Left colon (tissue), 2 donors: ENCODE measurements at places on chromosomes 3 and 15.
A peak's percentile ranks its signal among the peaks of the same experiment; 100 is the strongest.

GRCh38 chr15:101110681-101111569 lies 140.9 kb downstream of the CHSY1 start:
- DNase-seq = no peak

GRCh38 chr3:50168388-50168787 lies 13.3 kb downstream of the SEMA3F start:
- no peak for DNase-seq

- peak; percentile 52 for DNase-seq
Observed at GRCh38 chr3:43155464-43156121, 49.7 kb upstream of the POMGNT2 start.

DNA sequence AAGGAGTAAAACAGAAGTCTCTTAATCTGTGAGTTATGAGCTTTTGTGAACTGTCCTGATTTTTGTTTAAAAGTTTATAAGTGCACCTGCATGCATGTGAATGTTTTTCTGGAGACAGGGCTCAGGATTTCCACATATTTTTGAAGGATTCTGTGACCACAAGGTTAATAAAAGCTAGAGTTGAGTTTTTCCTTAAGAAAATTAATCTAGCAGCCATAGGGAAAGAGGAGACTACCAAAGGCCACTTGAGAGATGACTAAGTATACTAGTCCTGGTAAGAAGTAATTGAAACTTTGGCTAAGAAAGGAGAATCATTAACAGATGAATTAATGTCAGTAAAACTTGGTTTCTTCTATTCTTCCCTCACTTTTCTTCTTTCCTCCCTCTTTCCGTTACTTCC lies 176.8 kb upstream of the EPHA3 start:
- DNase-seq = no peak

DNA sequence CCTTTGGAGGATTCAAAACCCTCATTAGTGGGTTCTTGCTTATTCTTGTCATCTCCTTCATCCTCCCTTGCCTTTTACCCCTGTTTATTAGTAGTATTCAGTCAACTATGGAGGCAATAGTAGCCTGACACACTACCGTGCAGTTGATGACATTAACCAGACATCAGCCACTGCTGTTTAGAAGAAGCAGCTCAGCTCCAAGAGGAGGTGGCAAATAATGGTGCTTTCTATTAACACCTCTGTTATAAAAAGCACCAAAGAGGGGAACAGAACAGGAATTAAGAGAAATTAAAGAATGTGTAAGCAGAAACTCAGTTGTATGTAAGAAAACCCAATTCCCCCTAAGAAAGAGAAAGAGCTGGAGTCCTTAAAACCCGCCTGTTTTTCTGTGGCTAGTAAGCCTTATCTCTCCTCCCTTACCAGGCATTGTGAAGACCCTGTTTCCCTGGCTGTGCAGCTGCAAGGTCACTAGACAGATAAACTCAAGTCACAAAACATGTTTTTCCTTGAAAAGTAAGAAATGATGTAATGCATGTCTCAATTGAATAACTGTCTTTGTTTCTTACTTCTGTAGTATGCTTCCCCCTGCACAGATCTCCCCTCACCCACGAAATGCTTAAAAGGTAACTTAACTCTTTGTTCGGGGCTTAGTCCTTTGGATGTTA lies 21.2 kb downstream of the CCR4 start:
- no peak for DNase-seq

DNA sequence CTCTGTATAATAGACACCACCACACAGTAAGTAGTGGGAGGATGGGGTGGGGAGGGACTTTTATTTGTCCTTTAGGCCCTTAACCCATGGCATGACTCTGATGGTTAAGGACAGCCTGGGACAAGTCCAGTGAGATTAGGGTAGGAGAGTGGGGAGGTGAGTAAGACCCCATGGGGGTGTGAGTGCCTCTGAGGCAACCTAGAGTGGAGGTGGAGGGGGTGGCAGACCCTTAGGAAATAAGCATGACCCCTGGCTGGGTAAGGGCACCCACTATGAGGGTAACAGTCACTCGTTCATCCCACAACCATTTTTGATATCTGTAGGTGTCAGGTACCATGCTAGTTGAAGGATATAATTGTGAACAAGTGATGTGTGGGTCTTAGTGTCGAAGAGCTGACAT lies 21.0 kb upstream of the PSTPIP1 start:
- no peak for DNase-seq

DNA sequence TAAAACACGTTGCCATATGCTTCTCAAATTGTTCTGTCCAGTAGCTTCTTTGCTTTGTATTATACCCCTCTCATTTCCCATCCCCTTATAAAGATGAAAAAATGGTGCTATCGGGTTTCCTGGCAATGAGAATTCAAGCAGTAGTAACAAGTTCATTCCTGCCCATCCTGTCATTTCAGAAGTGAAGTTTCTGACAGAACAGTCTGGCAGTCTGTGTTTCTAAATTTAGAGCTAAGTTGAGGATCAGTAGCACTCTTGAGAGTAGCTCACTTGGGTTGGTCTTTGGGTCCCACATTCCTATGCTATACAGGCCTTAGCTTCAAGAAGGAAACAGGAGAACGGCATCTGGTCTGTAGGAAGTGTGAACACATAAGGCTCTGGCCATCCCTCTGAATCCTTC lies 134.6 kb downstream of the GHSR start:
- DNase-seq = no peak

DNA sequence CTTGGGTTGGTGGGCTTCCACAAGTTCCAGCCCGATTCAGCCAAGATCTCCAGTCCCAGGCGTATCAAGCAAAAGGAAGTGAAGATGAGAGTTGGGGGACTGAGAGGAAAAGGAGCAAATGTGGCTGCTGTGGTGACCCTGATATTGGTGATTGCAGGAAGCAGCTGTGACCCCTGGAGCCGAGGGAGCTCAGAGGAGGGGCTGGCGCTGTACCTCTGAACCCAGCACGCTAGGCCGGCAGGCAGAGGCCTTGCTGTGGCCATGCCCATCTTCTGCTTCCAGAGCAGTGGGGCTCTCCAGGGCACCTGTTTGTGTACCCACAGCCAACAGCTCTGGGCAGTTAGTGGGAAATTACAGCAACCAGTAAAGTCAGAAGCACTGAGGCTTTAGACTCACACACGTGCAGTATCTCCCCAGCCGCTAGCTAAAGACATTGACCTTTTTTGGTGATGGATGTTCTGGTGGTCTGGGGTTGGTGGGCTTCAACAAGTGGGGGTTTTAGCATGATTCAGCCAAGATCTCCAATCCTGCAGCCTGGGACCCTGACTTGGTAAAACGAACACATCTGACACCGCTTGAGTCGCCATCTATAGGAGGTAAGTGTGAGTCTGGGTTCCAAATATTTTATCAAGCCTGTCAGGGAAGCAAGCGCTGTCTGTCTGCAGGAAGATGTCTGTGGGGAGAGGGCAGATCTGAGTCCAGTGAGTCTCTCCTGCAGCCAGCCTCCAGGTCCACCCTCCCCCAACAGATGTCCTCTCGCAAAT lies 33.1 kb downstream of the TM2D3 start:
- no peak for DNase-seq

GRCh38 chr15:57422113-57422754 lies 45.9 kb downstream of the CGNL1 start:
- DNase-seq = no peak

DNA sequence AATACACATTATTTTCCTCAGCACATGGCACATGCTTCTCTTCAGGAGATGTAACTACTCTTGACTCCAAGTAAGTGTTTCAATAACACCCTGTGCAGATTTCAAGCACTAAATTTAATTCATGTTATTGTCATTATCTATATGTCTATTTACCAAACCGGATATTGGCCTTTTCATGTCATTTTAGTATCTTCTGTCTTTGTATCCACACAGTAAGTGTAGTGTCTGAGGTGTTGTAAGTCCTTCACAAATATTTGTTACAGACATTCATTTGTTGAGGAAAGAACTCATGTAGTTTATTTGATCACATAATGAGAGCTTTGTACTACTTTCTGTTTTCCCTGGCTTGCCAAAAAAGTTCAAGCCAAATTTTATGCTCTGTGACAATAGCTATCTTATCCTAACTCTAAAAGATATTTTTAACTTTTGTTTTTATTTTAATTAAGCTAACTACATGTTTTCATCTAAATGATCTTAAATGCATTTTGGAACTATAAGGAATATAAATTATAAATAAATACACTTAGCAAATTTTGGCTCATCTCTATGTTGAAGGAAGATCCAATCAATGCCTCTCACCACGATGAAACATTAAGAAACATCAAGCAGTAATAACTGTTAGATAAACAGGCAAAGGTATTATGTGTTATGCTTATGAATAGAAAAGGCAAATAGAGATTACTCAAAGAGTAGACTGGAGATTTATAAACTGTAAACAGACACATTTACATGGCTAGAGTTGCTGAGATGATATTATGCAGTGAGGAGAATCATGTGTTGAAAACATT lies 48.3 kb downstream of the SPTSSB start:
- DNase-seq = no peak

DNA sequence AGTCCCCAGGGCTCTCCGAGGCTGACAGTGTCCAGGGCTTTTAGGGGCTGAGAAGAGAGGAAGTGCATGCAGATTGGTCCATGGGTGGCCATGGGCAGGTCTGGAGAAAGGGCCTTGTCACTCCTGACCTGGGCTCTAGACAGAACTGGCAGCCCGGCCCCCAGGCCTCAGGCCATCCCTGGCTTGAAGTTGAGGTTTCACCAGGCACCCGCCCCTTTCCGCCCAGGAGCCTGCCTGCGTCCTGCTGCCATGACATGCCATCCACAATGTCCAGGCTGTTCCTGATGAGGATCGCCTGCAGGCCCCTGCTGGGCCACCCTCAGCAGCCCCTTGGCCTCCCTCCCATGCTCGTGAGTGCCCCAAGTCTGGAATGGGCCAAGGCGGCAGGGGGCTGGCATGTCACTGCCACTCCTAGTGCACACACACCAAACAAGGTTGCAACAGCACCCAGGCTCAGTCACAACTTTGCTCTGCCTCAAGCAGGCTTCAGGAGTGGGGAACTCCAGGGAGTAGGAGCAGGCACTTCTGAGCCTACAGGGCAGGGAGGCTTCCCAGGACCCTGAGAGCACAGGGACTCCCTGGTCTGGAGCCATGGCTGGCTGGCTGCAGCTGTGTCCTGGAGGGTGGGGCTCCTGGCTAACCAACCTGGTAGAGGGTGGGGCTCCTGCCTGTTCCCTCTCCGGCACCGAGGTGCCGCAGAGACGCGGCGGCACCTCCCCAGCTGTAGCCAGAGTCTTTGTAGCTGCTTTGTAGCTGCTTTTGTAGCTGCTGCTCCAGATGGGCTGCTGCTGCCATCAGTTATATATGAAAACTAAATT lies 1457.1 kb upstream of the GBE1 start:
- DNase-seq = no peak

DNA sequence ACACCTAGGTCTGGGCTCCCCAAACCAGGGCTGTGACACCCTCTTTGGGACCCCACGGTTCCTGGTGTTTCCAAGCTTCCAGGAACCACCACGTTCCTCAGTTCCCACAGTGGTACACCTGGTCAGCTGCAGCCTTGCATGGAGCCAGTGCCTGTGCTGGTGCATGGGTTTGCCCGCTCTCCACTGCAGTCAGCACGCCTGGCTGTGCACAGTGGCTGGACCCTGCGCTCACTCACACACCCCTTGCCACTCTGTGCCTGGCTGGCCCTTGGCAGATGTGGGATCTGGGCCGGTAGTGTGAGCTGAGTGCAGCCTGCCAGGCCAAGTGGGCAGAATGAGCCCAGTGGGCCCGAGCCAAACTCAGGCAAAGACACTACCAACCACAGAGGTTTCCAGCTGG lies 48.8 kb downstream of the TCAIM start:
- DNase-seq = no peak

- DNase-seq = no peak
Observed at GRCh38 chr3:176937541-176937940, 259.7 kb downstream of the TBL1XR1 start.

DNA sequence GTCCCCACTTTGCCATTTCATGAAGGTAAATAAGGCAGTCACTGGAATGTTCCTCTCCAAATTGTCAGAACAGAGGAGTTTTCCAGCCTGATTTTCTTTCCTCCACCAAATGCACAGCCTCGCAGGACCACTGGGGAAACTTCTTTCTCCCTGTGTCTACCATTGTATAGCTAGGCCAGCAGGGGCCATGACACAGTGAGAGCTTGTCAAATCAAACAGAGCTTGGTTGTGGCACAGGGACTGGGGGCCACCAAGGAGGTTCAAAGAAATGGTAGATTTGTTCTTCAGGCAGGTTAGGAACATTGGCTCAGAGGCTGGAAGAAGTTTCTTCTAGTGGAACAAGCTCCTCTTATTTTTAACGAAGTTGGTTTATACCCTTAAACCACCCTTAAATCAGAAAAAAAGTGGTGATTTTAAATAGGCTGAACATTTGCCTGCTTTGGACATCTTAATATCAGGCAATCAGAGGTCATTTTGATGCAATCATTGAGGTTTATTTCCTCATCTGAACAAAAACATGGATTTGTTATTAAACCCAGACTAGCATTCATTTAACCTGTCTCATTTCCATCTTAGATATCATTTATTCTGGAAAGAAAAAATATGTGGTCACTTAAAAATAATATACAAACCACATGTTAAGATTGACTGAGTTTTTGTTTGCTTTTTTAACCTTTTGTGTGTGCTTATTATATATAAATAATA lies 105.6 kb downstream of the GTPBP8 start:
- DNase-seq = no peak

DNA sequence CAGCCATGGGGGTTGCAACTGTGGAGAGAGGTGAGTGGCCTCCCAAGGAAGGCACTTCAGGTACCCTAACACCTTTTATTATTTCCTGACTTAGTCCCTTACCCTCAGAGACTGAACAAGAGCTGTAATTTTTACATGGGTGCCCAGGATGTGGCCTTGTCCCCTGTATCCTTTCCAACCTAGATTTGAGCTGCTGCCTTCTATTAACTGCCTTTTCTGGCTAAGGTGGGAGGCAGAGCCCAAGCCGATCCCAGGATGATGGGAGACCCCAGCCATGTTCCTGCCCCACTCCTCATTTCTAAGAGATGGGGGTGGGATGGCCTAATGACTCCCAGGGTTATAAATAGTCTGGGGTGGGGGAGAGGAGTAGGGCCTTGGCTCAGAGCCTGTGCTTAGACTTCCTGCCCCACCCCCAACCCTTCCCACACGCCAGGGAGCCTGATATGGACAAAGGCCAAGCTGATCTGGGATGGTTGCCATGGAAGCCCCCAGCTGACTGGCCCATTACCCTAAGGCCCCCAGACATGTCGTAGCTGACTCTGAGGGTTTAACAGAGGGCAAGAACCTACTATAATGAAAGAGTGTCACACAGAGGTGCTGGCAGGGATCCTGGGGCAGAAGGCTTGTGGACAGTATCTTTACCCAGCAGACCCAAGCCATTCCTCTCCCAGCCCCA lies 1.9 kb downstream of the KLHDC8B start:
- DNase-seq = peak; percentile 37

- DNase-seq = no peak
Observed at GRCh38 chr3:78274475-78275065, 1234.7 kb downstream of the ROBO2 start.
